ENCODE measurements at places on chromosomes 5 and 9. TPM values are rescaled to one million over a fixed set of nuclear protein-coding genes. Genes with fewer than 3 reads are reported as not detected.

- peak; percentile 55 for ATAC-seq
Measured at GRCh38 chr5:179839328-179840256, 18.9 kb downstream of the SQSTM1 start.

GRCh38 chr9:75120686-75121085, 32.4 kb downstream of the OSTF1 start:
- ATAC-seq = peak; percentile 54

SLC45A2 gene
- total RNA-seq = not detected

GRCh38 chr5:172777881-172778814, 7.2 kb upstream of the DUSP1 start:
- ATAC-seq = peak; percentile 67

GRCh38 chr5:149416987-149417710, 38.1 kb upstream of the IL17B start:
- no peak for ATAC-seq

GRCh38 chr5:59725392-59725767, 168.1 kb downstream of the PDE4D start:
- no peak for ATAC-seq

FAM169A gene
- total RNA-seq = 1.5 TPM

GRCh38 chr9:135521608-135522095, 412 bp downstream of the LCN1 start:
- no peak for ATAC-seq

OTP gene
- not detected for total RNA-seq

- peak; percentile 62 for ATAC-seq
Measured at GRCh38 chr9:87793292-87793691, 67.4 kb downstream of the CTSL start.

P4HA2 gene
- 19.0 TPM for total RNA-seq

DNA sequence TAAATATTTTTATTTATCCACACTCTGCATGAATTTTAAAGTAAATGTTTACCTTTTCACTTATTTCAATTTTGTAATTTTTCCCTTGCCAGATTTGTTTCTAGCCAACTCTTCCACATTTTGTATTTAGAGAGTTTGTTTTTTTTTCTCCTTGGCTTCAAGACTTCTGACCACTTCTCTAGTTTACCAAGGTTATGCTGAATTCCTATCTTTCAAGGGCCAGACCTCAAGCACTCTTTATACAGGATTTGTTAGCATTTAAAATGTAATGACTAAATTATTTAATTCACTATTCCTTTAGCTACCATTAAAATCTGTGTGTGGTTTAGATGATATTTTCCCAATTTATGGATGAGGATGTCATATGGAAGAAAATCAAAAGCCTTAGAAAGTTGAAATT, 42.5 kb downstream of the MEF2C start:
- ATAC-seq = no peak

GRXCR2 gene
- not detected for total RNA-seq

- no peak for ATAC-seq
Measured at GRCh38 chr5:166358127-166358830, 1933.2 kb upstream of the WWC1 start.

- no peak for ATAC-seq
Measured at GRCh38 chr9:18708429-18708828, 234.5 kb downstream of the ADAMTSL1 start.

DNA sequence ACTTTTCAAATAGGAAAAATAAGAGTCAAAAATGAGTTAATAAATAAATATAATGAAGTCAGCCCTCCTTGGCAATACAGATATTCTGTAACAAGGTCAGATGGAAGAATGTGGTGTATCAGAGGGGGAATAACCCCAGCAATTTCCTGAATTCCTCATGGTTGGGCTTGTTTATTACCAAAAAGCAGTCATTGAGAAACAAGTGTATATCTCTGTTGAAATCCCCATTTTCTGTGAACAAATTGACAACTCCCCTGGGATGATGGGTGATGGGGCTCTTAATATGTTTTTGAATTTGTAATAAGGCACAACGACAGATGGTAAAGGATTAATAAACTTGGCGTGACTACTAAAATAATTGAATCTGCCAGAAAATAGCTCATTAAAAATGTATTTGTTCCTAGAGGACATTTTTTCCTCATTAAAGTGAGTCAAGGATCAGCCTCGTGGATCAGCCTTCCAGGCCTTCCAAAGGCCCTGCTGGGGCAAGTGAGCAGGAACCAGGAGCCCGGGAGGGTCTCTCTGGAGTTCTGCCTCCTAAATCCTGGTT, 34.2 kb downstream of the THBS4 start:
- no peak for ATAC-seq

DNA sequence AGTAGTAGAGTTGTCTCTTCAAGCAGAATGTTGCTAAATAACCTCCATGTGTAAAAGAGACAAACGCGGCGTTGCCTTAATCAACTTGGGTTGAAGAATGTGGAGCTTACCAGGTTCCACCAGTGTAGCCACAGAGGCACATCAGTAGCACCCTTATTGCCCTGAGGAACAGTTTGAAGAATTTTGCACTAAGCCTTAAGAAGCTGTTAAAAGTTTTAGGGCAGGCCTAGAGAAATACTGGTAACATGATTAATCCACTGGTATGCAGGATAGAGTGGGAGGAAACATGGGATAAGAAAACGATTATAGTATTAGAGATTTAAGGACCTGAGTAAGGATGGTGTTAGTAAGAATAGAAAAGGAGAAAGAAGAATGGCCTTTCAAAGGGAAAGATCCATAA, 100.6 kb downstream of the ZCCHC7 start:
- ATAC-seq = no peak

GRCh38 chr5:120096413-120096812, 367.7 kb upstream of the PRR16 start:
- ATAC-seq = no peak

DNA sequence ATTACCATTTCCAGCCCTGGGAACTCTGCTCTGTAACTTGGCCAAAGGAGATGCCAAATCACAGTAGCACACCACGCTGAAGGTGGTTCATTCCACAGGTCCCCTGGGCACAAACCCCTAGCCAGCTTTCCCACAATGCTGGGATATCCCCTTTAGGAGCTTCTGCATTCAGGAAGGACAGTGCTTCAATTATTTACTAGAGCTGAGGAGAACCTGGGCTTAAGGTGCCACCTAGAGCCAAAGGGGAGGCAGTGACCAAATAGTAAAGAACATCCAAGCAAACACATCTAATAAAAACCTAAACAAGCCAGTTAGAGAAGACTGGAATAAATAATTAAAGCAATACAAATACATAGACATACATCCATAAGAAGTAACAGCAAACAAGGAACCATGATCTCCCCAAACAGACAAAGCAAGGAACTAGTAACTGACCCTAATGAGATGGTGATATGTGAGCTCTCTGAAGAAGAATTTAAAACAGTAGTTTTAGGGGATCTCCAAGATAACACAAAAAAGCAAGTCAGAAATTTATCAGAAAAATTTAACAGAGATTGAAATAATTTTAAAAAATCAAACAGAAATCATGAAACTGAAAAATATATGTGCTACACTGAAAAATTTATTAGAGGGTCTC, 14.6 kb downstream of the KIF4B start:
- ATAC-seq = no peak

DNA sequence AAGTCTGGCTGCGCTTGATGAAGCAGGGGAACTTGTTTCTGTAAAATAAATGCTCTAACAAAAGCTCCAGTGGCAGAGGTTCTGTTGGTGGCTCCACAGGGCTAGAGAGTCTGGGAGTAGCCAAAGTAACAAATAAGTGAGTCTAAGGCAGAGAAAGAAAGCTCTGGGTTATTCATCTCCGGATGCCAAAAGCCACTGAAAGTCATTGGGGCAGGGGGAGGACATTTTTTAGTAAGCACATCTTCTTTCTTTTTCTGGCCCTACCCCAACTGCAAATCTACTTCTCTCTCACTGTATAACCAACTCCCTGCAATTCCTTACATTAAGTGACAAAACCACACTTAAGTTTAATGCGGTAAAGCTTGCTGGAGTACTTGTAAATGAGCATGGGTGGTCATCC, 141.6 kb downstream of the INSYN2B start:
- no peak for ATAC-seq

GABRA1 gene
- total RNA-seq = not detected

- peak; percentile 76 for ATAC-seq
Measured at GRCh38 chr9:121278477-121279261, 10.7 kb downstream of the GSN start.

NUDT12 gene
- 8.4 TPM for total RNA-seq

DNA sequence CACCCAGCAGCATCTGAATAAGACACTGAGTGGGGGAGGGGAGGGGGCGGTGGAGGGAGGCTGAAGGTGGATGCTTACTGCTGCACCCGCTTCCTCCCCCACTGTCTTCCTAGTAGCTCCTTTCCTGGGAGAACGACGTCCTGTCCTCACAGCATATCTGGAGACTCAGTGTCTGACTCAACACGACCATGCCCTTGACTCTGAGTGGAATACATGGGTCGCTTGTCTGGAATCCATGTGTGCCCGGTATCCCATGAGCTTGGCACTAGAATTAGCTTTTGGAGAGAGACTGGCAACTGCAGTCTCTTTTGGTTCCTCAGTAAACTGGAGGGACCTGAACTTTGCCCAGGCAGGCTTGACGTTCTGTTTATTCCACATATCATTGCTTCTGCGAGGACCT, 125.4 kb upstream of the FAM120A start:
- ATAC-seq = no peak

DNA sequence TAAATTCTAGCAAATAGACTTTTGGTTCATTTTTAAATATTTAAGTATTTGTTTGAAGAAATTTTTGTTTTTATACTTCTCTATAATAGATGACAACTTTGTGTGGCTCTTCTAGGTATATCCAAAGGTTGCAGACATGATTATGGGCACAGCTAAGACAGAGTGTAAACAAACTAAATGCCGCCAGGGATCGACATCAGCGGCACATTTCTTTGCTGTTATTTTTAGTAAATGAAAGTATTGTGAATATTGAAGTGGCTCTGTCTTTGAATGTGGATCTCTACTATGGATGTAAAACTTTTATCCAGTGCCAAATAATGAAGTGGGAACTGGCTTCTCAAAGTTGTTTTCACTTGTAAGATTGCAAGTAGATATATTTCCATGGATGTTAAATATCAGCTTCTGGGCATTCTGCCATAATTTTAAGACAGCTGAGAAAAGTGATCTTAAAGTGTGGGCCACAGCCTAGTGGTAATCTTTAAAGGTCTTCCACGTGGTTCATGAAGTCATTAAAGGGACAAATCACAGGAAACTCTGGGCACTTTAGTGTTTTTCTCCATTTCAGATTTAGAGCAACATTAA, 589.9 kb downstream of the ZNF608 start:
- ATAC-seq = no peak

DNA sequence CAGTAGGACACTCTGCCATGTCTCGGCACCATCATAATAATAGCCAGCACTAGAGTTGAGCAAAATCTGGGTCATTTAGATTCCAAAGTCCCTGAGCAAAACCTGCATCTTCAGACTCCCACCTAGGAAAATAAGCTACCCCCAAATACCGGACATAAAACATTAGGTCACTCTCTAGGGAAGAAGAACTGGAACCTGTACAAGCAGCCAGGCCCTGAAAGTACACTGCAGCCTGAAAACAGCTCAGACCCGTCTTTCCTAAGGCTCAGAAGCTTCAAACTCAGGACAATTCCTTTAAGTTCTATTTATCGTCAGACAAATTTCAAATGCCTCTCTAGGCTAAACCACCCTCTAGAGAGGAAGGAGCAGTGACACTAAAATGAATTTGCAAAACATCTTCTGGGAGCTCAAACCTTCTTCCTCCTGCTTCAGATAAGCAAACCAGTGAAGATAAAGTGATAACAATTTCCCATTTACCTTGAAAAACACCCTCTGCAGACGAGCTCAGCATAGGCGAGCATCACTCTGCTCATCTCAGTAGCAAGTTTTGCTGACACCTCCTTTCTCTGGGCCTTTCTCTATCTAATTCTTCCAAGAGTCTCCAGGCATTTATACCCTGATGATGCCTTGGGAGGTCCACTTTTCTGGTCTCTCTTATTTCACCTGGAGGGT, 34.0 kb downstream of the ADAM19 start:
- no peak for ATAC-seq

FOXD1 gene
- total RNA-seq = 0.88 TPM

DNA sequence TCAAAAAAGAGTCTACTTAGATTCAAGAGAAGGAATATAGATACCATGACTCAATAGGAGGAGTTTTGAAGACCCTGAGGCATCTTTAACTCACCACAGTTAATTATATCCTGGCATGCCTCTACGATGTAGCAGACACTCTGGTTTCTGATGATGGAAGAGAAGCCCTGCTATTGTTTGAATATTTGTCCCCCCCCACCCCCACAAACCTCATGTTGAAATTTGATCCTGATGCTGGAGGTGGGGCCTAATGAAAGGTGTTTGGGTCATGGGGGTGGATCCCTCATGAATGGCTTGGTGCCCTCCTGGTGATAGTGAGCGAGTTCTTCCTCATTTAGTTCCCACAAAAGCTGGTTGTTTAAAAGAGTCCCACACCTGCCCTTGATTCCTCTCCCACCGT, 147.9 kb upstream of the TBCA start:
- ATAC-seq = no peak

PCDHA11 gene
- not detected for total RNA-seq

DNA sequence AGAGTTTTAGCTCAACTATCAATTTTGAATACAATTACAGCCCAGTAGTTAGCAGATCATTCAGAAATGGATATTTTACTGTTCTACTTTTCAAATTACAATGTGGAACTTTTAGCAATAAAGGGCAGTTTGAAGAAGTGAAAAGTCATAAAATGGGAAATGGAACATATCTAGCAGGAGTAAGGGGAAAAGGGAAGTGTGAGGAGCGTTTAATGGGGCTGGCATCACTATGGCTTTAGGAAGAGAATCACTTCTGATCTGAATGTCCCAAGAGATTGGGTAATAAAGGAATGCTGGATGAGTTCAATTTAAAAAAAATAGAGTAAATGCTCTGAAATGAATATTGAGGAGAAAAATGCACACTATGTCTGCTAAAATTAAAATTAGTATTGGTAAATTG, 77.4 kb downstream of the ATPSCKMT start:
- no peak for ATAC-seq

SPATA24 gene
- 3.7 TPM for total RNA-seq

TSSK1B gene
- 0.48 TPM for total RNA-seq

ADGRD2 gene
- total RNA-seq = 0.08 TPM

DNA sequence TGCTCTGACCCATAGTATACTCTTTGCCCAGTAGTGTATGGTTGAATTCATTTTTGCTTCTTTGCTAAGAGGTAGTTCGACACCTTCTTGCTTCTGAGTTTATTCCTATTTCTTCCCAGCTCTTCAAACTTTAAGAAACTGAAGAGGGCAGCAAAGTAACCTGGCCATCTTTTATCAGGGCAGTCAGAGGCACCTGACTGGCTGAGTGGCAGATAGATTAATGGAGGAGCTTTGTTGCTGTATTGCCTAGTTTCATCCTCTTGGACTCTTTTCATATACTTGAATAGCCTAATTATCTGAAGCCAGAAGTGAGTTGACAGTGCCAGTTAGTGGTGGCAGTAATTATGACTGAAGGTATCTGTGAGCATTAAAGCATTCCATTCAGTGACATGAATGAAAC, 82.5 kb downstream of the UHRF2 start:
- no peak for ATAC-seq

- ATAC-seq = no peak
Measured at GRCh38 chr5:37663538-37663937, 176.3 kb downstream of the GDNF start.

SLC36A3 gene
- total RNA-seq = not detected

GRCh38 chr5:132228241-132229035, 785 bp upstream of the P4HA2 start:
- ATAC-seq = no peak

GRCh38 chr5:158752656-158752973, 347.1 kb downstream of the EBF1 start:
- ATAC-seq = no peak

All from esophagus mucosa (tissue), 1 donor.